ENCODE measurements at places on chromosomes 4 and X. TPM values are rescaled to one million over a fixed set of nuclear protein-coding genes. Genes with fewer than 3 reads are reported as not detected.

GRCh38 chrX:148788449-148788848 lies 288.0 kb downstream of the AFF2 start:
- no peak for DNase-seq

The XG gene
- 1.5 TPM for total RNA-seq

DNA sequence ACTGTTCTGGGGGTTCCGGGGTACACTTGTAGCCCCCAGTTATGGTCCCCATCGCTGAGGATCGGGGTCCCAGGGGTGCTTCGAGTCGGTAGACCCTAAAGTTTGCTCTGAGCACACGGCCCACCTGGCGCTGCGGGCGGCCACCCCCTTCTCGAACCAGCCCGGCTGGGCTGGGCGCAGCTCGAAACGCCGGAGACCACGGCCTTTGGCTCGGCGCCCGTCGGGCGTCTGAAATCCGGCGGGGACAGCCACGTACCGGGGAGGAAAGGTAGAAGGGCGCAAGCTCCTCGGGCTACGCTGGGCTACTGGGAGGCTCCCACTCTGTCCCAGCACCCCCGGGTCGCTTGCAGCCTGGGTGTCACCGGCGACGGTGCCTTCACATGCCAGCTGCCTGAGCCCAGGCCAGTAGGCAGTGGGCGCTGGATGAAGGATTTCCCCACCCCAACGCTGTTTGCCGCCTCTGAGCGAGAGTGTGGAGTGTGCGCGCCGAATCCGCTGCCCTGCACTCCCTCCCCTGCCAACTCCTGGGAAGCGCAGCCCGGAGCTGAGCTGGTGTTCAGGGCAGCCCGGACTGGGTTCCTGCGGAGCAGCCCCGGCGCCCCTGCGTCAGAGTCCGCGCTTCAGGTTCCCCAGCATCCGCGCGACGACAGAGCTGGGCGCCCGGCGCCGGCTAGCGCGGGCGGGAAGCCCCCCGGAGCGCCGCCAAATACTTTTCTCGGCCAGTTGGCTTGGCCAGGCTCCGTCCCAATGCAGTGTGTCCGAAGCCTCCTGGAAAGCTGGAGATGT lies 637 bp downstream of the MAMLD1 start:
- DNase-seq = peak; percentile 70

DNA sequence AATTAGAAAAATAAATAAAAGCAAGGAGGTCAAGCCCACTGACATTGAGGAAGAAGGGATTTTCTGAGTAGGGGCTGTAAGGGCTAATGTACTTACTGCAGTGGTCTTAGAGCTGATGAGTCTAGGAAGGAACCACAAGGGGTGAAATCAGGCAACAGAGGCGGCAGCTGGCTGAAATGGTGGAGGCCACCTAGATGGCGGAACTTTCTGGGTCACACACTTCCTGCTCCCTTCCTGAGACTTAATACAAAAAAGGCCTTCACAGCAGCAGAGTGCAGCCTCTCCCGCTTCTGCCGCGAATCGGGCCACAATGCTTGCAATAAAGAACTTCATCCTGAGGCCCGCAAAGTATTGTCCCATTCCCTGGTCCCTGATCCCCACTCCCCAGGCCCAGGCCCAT lies 15.4 kb downstream of the SNX12 start:
- DNase-seq = no peak
